SHP77 treated with DMSO at 0.1 percent for 48 hours (cell line): ENCODE measurements at places on chromosomes 3 and 15.

DNA sequence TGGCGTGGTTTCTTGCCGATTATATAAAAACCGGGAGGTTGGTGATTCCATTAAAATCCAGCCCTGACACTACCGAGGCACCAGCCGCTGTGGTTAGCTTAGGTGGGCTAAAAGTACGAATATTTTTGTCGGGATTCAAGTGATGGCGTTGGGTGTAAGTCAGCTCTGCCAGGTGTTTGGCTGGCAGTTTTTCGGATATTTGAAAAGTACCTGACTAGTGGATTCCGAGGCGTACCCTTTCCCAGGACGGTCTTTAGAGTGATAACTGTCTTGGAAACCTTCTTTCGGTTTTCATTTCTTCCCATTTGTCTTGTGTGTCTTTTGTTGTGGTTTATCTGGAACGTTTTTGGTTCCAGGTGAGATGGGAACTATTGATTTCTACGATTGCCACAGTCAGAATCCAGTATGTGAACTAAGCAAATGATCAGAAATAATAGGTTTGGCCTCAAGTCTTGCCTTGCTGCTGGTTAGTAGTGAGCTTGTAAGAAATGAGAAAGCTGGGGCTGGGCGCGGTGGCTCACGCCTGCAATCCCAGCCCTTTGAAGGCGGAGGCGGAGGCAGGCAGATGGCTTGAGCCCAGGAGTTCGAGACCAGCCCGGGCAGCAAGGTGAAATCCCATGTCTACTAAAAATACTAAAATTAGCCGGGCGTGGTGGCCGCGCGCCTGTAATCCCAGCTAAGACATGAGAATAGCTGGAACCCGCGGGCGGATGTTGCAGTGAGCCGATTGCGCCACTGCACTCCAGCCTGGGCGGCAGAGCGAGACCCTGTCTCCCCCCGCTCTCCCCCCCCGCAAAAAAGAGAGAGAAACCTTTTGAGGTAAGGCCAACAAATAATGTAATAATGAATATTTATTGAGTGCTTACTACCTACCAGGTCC, 1.4 kb downstream of the FYTTD1 start:
- no peak for DNase-seq

DNA sequence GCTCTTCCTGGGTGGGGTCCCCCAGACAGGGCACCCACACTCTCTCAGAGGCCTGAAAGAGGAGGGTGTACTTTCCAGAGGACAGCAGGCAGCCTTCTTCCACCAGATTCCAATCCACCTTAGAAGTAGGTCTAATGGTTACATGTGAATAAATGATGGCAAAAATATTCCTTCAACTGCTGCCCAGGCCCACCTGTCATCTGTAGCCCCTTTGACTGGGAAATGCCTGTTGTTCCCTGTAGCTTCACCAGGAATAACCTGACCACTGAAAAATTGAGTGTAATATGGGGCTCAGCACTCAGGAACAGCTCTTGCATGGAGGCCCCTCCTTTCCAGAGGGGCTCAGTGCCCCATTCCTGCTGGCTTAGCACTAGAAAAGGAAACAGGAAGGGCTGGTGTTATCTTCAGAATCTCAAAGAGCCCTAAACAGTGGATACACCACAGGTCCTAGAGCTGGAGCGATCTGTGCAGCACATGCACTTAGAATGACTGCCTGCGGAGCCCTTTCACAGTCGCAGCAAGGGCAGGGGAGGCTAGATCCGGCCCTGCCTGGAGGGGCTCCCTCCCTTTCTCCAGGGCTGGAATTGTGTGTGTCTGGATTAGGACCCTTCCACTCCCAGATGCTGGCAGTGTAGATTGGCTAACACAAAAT, 32.1 kb downstream of the SLC22A14 start:
- no peak for DNase-seq

DNA sequence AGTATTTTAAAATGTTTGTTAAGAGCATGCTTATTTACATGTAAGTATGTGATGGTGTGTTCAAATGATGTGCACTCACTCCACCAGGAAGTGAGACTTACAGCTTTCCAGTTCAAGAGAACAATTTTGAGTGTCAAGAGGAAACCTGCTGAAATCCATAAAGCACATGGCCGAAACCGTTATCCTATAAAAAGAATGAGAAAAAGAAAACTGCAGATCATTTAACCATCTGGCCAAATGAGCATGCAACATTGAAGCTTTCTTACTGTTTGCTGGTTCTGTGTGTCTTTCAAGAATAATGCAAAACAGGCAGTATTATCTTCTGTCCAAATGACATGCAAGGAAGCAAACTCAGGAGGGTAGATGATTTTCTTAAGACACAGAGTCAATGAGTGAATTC, 26.3 kb downstream of the GABRR3 start:
- DNase-seq: no peak

GRCh38 chr3:138818185-138818860, 16.4 kb downstream of the PIK3CB start:
- no peak for DNase-seq

DNA sequence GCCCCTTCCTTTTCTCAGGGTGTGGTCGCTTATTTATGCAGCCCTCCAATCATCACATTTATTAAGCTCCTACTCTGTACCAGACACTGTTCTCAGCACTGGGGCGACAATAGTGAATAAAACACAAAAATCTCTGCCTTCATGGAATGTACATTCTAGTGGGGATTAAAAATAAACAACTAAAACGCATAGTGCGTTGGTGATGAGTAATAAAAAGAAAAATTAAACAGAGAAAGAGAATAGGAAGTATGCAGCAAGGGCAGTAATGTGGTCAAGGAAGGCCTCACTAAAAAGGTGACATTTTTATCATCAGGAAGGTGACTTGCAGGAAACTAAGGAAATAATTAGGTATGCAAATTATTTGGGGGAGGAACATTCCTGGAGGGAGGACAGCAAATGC, 5.1 kb downstream of the SLC51B start:
- DNase-seq: no peak

- peak; percentile 13 for DNase-seq
Observed at GRCh38 chr3:3586843-3587646, 212.2 kb upstream of the LRRN1 start.

GRCh38 chr3:20173844-20174410, 12.1 kb downstream of the SGO1 start:
- no peak for DNase-seq
